Prostate gland (tissue), 2 donors: ENCODE measurements at places on chromosomes 13 and 19.
A peak's percentile ranks its signal among the peaks of the same experiment; 100 is the strongest.

- no peak overlapping the region for H3K4me3 ChIP-seq
- DNase-seq = no peak
- H3K27me3 ChIP-seq = no peaks in the 10 kb centered on the region
- no peak overlapping the region for H3K27ac ChIP-seq
- peaks cover 8% of the 10 kb centered on the region for H3K36me3 ChIP-seq
- no peaks in the 10 kb centered on the region for H3K4me1 ChIP-seq
Observed at GRCh38 chr19:18532168-18532890, 10.5 kb upstream of the ELL start.

GRCh38 chr13:36807616-36808015, 11.4 kb upstream of the RFXAP start:
- no peak overlapping the region for H3K4me3 ChIP-seq
- no peaks in the 10 kb centered on the region for H3K27me3 ChIP-seq
- no peak for DNase-seq
- no peaks in the 10 kb centered on the region for H3K36me3 ChIP-seq

DNA sequence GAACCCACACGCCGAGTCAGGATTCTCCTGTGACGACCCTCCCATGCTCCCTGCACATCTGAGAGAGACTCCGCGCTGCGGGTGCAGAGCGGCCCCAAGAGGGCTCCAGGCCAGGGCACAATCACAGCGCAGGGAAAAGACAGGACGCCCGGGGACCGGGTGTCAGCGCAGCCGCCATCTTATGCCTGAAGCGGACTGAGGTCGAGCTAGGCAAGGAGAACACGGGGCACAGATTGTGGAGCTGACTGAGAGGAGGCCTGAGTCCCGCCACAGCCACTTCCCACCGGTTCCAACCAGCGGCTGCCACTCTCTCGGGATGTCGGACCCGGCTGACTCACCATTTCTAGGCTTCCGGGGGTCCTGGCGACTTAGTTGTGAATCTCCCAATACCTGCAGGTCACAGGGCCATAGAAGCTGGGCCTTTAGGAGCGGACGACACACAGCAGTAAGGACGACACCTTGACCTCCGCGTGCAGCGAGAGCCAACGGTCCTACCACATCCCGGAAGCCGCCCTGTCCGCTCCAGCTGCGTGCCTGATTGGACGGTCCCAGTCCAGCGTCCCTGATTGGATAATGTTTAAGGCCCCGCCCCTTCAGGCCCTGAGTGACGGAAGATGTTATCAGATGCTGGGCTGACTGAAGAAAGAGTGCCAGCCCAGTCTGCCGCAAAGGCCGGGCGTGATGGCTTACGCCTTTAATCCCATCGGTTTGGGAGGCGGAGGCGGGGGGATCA, at the start of gene ZNF728:
TSS of gene ZNF728 (minus strand) at position 487 of the 733 bp plus-strand sequence. CDS start at position 341, 146 bp downstream.
- H3K4me1 ChIP-seq = no peaks in the 10 kb centered on the region
- DNase-seq = no peak
- H3K4me3 ChIP-seq = peak within 1 kb of the TSS; percentile 23
- no peaks in the 10 kb centered on the region for H3K36me3 ChIP-seq
- no peaks in the 10 kb centered on the region for H3K27me3 ChIP-seq

DNA sequence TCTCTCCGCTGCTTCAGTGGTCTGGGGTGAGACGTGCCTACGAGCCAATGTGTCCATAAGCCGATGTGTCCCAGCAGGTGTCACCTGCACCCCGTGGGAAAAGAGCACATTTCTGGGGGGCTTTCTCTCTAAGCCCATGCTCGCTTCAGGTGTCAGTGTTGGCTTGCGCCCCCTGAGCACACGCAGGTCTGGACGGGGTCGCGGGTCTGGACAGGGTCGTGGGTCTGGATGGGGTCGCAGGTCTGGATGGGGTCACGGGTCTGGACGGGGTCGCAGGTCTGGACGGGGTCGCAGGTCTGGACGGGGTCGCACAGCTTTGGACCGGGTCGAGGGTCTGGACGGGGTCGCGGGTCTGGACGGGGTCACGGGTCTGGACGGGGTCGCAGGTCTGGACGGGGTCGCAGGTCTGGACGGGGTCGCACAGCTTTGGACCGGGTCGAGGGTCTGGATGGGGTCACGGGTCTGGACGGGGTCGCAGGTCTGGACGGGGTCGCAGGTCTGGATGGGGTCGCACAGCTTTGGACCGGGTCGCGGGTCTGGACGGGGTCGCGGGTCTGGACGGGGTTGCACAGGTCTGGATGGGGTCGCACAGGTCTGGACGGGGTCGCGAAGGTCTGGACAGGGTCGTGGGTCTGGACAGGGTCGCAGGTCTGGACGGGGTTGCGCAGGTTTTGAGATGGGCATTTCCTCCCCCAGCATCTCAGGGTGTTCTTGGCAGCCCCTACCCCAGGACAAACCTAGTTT, 24.5 kb upstream of the TFDP1 start:
- H3K4me3 ChIP-seq = no peak overlapping the region
- H3K36me3 ChIP-seq = no peaks in the 10 kb centered on the region
- DNase-seq = no peak
- H3K27me3 ChIP-seq = no peaks in the 10 kb centered on the region

DNA sequence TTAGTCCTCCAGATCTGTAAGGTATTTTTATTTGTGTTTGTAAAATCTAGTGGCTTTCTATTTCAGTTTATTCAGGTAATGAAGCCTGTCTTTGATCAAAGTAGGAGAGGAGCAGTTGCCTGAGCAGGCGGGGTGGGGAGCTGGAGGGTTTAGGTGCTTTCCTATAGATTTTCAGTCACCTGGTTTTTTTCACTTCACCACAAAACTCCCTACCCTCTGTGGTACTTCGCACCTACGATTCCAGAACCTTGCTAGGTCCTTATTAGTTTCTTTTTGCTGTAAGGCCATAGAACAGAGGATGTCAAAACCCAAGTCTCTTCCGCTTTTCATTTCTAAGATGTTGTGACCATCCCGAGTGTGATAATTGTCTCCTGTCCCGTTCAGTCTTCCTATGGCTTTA, 26.6 kb downstream of the SLAIN1 start:
- no peak for DNase-seq
- no peaks in the 10 kb centered on the region for H3K36me3 ChIP-seq
- no peak overlapping the region for H3K4me3 ChIP-seq
- H3K27me3 ChIP-seq = no peaks in the 10 kb centered on the region

DNA sequence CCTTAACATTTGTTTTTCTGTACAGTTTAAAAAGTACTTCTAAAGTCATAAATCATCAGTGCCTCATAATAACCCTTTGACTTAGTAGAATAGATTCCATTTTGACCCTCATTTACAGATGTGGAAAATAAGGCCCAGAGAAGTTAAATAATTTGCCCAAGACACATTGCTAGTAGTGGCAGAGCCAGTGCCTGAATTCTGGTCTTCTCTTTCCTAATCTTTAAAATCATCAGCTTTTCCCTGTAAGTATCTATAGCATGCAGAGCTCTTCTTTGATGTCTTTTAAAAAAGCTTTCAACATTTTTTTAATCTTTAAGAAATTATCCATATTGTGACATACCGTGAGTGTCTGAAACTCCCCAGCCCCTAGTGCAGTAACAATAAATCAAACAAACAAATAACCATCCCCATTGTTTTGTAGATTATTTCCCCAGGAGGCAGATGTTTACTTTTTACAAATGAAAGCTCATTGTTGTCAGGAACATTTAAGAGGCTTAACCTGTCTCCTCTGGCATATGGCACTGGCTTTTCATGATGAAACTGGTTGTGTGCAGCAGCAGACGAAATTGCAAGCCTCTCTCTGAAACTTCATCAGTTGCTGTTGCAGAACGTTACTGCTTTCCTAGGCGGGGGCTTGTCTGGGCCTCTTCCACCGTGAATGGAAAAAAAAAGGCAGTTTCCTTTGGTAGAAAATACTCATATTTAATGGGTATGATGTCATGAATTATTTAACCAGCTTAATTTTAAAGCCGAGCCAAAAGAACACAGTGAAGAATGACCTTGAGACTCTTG, 31.7 kb upstream of the PCDH8 start:
- no peak overlapping the region for H3K4me3 ChIP-seq
- no peaks in the 10 kb centered on the region for H3K36me3 ChIP-seq
- no peak for DNase-seq
- no peaks in the 10 kb centered on the region for H3K27me3 ChIP-seq
- no peaks in the 10 kb centered on the region for H3K4me1 ChIP-seq
- H3K27ac ChIP-seq = no peak overlapping the region

DNA sequence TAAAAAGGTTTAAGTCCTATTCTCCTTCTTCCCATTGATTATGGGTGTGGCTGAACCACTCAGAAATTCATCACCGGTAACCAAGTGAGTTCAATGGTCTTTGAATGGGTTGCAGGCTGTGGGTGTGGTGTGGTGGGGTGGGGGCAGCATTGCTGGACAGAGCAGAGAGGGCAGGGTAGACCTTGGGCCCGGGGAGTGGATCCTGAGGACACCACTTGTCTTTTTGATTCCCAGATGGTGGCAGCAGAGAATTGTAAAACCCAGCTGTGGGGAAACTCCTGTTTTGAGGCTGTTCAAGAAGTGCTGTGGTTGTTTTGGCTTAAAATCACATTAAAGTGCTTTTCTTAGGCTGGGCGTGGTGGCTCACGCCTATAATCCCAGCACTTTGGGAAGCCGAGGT, 45.8 kb upstream of the RGCC start:
- no peaks in the 10 kb centered on the region for H3K36me3 ChIP-seq
- no peak overlapping the region for H3K4me3 ChIP-seq
- no peaks in the 10 kb centered on the region for H3K27me3 ChIP-seq
- H3K4me1 ChIP-seq = no peaks in the 10 kb centered on the region
- peak; percentile 13 for DNase-seq

DNA sequence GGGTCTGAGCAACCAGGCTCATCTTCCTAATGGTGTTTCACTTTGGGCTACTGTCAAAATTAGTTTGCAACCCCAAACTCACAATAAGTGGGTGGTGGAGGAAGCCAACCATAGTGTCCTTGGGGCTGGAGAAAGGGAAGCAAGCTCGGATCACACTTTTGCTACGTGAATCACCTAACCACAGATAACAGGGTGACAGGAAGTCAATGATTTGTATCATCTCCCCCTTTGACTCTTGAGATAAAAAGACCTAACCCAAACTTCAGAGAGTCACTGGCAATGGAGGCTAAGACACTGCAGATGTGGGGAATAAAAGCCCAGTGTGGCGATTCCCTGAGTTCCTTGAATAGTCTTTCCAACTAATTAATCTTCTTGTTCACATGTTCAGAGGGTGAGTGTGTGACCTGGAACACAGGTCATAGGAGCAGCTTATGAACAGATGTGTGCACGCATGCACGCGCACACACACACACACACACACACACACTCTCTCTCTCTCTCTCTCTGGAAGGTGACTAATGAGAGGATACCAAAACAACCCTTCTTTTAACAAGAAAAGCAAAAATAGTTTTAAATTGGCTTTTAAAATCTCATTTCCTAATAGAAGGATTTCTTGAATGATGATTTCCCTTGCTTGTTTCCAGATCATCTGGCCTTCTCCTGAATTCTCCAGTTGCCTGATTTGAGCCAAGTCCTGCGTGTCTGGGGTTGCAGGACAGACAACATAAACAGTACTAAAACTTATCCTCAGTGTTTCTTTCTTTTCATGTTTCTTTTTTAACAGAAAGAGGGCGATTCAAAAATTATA, 21.2 kb upstream of the DOCK9 start:
- H3K27ac ChIP-seq = no peak overlapping the region
- H3K27me3 ChIP-seq = no peaks in the 10 kb centered on the region
- H3K4me3 ChIP-seq = no peak overlapping the region
- H3K4me1 ChIP-seq = peaks cover 3% of the 10 kb centered on the region

- no peaks in the 10 kb centered on the region for H3K4me1 ChIP-seq
- H3K27me3 ChIP-seq = no peaks in the 10 kb centered on the region
- no peak overlapping the region for H3K27ac ChIP-seq
- no peak overlapping the region for H3K4me3 ChIP-seq
Observed at GRCh38 chr13:100203696-100204367, 114.9 kb downstream of the PCCA start.

GRCh38 chr19:10946958-10947657, 13.7 kb upstream of the SMARCA4 start:
- no peaks in the 10 kb centered on the region for H3K36me3 ChIP-seq
- DNase-seq = no peak
- H3K27me3 ChIP-seq = no peaks in the 10 kb centered on the region
- H3K27ac ChIP-seq = no peak overlapping the region
- no peak overlapping the region for H3K4me3 ChIP-seq

GRCh38 chr19:32537580-32537979, 43.4 kb upstream of the PDCD5 start:
- DNase-seq = no peak
- no peaks in the 10 kb centered on the region for H3K36me3 ChIP-seq
- H3K4me1 ChIP-seq = no peaks in the 10 kb centered on the region
- no peaks in the 10 kb centered on the region for H3K27me3 ChIP-seq
- no peak overlapping the region for H3K27ac ChIP-seq
- no peak overlapping the region for H3K4me3 ChIP-seq

GRCh38 chr19:55406826-55407549, 600 bp downstream of the UBE2S start:
- no peak for DNase-seq
- H3K27me3 ChIP-seq = no peaks in the 10 kb centered on the region
- H3K4me1 ChIP-seq = peaks cover 8% of the 10 kb centered on the region

GRCh38 chr13:103306163-103306562, 239.9 kb upstream of the SLC10A2 start:
- no peak overlapping the region for H3K4me3 ChIP-seq
- H3K27me3 ChIP-seq = no peaks in the 10 kb centered on the region
- no peaks in the 10 kb centered on the region for H3K36me3 ChIP-seq
- DNase-seq = no peak
- no peak overlapping the region for H3K27ac ChIP-seq

- H3K36me3 ChIP-seq = no peaks in the 10 kb centered on the region
- DNase-seq = peak; percentile 53
- H3K4me3 ChIP-seq = no peak overlapping the region
- peaks cover 19% of the 10 kb centered on the region for H3K4me1 ChIP-seq
Observed at GRCh38 chr19:8150998-8151766, 1.8 kb upstream of the FBN3 start.

- DNase-seq = no peak
- H3K36me3 ChIP-seq = no peaks in the 10 kb centered on the region
- H3K27me3 ChIP-seq = no peaks in the 10 kb centered on the region
Observed at GRCh38 chr13:99124794-99125316, 75.8 kb upstream of the UBAC2 start.
